Hematopoietic multipotent progenitor cell treated with erythropoietin and hydrocortisone succinate and interleukin-3 and kit ligand, for 6 days (in vitro differentiated cells): ENCODE measurements at places on chromosomes 5 and 9.

- no peak for DNase-seq
These were observed 880.6 kb upstream of the DMAC1 start for GRCh38 chr9:8680157-8680556.

DNA sequence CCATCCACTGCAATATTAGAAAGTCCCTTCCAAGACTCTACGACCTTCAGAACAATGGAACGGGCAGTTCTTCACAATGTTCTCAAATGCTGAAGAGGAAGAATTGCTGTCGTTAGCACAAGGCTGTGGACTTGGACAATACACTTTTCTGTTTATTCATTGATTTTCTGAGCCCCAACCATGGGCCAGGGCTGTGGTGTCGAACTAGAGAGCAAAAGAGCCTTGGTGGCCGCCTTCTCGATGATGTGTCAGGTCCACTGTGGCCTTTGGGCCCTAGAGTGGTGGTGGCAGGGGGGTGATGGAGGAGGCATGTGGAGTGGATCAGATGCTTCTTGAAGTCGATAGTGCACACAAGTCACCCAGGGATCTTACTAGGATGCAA lies 18.5 kb upstream of the KIF12 start:
- no peak for DNase-seq

DNA sequence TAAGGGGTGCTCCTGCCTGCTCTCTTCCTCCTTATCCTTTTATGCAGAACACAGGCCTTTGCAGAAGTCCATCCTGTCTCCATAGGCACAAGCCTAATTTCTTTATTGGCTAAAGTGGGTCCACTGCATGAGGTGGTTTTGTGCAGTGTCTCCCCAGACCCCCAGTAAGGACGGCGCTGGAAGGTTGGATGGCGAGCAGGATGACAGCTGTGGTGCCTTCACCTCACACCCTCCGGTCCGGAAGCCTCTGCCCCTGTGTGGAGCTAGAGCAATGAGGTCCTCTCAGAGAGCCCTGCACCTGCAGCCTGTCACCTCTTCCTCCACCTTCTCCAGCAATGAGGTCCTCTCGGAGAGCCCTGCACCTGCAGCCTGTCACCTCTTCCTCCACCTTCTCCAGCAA lies 393.7 kb upstream of the IRX1 start:
- no peak for DNase-seq

DNA sequence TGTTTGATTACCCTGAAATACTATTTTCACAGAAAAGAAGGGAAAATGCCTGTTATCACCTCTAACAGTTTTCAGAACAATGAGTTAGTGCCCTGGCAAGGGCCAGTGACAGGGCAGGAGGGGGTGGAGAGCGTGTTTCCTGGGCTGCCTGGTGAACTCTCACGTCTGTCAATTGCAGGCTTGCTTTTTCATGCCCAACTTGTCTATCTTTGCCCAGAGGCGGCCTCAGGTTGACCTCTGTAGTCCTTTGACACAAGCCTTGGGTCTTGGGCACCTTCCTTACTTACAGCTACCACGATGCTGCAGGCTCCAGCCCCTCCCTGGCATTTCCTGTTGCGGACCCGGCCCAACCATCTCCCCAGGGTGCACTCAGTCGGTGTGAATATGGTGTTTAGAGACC lies 2.2 kb upstream of the CEL start:
- peak; percentile 57 for DNase-seq

GRCh38 chr5:91079037-91079436 lies 304.1 kb downstream of the ARRDC3 start:
- no peak for DNase-seq

DNA sequence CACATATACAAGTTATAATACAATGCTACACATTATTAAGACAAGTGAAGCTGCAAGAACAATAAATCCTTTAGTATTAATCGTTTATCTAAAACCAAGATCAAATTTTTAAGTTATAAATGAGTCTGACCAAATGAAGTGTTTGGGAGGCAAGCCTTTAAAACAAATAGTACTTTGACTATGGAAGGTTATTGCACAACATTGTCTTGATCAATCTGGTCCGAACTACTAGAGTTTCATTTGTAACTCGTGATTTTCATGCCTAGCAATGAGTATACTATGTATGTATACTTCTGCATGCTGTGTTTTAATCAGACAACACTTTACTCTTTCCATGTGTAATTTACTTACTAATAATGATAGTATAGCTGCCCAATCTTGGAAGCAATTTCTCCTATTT lies 87.2 kb upstream of the GOLGA1 start:
- no peak for DNase-seq

- no peak for DNase-seq
These were observed 61.0 kb downstream of the NREP start for GRCh38 chr5:111695991-111696390.

DNA sequence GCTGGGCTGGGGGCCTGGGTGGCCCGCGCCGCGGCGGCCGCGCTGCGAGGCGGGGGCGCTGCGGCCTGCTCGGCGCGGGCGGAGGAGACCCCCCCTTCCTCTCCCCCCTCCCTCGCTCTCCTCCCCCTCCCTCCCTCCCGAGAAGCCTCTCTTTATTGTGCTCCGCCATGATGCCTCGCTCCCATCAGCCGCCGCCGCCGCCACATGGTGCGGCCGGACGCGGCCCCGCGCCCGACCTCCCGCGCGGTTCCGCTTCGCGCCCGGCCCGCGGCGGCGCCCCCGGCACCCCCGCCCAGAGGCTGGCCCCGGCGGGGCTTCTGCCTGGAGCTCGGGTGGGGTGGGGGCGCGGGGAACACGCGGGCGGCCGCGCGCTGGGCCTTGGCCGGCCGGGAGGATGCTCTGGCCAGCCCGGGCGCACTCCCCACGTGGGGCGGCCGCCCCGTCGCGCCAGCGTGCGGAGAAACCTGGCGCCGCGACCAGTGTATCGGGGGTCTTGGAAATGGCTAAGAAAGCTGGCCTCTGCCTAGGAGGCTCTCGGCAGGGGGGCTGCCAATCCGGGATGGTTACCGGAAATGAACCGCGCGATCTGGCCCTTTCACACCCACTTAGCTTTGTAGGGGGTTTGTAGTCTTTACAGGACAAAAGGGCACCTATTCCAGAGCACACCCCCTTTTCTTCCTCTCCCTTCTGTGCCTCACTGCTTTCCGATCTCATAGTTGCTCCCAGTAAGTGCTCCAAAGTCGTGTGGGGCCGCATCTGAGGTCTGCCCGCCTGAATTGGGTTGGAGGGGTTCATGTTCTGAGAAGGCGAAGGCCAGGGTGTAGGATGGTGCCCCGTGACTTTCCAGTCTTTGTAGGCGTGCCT lies 1.0 kb downstream of the SET start:
- peak; percentile 72 for DNase-seq

- peak; percentile 29 for DNase-seq
These were observed 831 bp upstream of the TBC1D9B start for GRCh38 chr5:179908528-179908927.

- no peak for DNase-seq
These were observed 7.0 kb downstream of the NOTCH1 start for GRCh38 chr9:136538599-136539426.

- peak; percentile 7 for DNase-seq
These were observed 145.9 kb upstream of the FST start for GRCh38 chr5:53334431-53334941.

DNA sequence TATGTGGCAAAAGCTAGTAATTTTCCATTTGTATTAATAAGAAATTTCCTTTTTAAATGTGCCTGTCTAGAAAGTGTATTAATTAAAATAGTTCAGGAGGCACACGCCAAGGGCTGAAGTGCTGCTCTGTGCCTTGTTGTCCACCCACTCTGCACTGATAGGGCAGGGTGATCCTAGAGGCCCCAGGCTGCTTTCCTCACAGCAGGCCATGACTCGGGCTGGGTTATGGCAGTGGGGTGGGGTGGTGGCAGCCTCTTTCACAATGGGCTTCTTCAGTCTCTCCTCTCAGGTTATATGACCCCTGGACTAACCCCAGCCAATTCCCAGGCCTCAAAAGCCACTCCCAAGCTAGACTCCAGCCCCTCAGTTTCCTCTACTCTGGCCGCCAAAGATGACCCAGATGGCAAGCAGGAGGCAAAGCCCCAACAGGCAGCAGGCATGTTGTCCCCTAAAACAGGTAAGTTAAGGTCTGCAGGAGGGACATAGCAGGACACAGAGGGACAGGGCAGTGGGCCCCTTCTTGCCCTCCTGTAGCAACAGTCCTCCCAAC lies 19.5 kb downstream of the CD74 start:
- no peak for DNase-seq

GRCh38 chr5:82636591-82636990 lies 358.4 kb upstream of the RPS23 start:
- no peak for DNase-seq

GRCh38 chr5:77239126-77239741 lies 28.8 kb downstream of the PDE8B start:
- peak; percentile 57 for DNase-seq

DNA sequence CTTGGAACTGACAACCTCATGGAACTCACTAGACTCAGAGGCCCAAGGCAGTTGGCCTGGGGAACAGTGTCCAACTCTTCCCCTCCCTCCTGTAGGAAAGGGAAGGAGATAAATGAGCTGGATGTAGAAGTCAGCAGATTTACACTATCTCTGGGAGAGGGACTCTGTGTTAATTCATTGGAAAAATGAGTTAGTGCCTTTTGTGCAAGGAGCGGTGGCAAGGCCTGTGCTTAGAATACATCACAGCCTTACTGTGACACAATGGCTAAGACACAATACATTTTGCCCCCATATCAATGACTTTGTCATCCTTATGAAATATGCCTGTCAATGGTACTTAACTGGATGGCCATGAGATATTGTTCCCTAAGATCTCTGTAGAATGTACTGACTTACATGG lies 28.0 kb upstream of the FAM240B start:
- no peak for DNase-seq

DNA sequence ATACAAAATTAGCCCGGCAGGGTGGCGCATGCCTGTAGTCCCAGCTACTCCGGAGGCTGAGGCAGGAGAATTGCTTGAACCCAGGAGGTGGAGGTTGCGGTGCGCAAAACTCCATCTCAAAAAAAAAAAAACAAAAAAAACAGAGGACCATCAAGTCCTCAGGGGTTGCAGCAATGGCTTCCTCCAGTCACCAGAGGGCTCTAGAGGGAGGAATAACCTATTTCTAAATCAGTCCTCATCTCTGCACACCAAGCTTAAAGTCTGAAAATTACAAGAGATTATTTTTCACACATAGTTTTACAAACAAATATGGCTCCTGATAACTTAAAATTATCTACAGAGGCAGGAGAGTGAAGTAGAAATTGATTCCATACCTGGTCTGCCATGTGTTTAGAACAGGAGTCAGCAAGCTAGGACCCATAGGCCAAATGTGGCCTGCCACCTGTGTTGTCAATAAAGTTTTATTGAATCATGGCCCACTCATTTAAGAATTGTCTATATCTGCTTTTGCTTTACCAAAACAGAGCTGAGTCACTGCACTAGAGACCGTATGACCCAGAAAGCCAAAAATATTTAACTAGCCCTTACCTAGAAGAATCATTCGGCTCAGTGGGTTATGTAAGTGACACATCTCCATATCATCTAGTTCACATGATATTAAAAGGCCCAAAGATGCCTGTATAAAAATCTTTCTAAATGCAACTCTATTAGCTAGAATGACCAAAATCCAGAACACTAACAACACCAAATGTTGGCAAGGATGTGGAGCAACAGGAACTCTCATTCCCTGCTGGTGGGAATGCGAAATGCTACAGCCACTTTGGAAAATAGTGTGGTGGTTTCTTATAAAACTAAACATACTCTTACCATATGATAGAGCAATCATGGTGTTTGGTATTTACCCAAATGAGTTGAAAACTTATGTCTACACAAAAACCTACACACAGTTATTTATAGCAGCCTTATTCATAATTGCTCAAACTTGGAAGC lies 207.7 kb downstream of the FRMD3 start:
- DNase-seq: peak; percentile 30

DNA sequence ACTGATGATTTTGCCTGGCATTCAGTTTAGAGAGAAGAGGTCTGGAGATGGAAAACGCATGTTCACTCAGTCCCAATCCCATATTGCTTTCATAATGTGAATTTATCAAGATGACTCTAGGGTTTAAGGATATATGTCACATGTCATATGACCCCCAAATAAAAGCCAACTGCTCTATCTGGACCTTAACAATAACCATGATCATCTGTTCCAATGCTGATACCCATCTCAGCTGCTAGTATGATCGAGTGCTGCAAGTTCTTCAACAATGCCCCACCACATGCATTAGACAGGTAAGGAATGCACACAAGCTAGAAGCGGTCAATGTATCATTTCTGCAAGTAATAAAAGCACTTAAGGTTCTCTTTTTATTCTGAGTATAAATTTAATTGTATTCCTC lies 91.8 kb downstream of the OXCT1 start:
- DNase-seq: no peak
